ENCODE measurements at places on chromosomes 13 and 19.

DNA sequence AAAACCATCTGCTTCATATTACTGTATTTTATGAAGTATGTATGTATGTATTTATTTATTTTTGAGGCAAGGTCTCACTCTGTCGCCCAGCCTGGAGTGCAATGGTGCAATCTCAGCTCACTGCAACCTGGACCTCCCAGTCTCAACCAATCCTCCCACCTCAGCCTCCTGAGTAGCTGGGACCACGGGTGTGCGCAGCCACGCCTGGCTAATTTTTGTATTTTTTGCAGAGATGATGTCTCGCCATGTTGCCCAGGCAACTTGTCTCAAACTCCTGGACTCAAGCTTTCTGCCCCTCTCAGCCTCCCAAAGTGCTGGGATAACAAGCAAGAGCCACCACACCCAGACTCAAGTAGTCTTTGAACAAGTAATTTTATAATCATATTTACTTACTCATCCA lies 5.5 kb downstream of the KATNAL1 start:
- DNase-seq, result no peak

DNA sequence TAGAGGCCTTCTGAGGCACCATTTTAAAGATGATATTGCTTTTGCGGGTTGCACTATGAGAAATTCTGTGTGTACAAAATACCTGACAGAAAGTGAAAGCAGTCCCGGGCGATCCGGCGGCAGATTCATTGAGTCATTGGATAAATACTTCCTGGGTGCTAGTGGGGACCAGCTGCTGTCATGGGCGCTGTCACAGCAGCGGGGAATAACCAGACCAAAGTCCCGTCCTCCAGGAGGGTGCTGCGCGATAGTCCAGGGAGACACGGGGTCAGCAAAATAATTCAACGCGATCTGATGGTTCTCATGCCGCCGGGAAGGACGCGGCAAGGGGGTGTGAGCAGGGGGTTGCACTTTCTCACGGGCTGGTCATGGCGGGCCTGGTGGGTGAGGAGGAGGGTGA lies 13.5 kb downstream of the ZFR2 start:
- DNase-seq, result peak; percentile 12

- DNase-seq, result no peak
Observed at GRCh38 chr13:92260363-92260762, 861.9 kb downstream of the GPC5 start.

GRCh38 chr19:35521124-35521743 lies 6.9 kb downstream of the SBSN start:
- DNase-seq, result no peak

DNA sequence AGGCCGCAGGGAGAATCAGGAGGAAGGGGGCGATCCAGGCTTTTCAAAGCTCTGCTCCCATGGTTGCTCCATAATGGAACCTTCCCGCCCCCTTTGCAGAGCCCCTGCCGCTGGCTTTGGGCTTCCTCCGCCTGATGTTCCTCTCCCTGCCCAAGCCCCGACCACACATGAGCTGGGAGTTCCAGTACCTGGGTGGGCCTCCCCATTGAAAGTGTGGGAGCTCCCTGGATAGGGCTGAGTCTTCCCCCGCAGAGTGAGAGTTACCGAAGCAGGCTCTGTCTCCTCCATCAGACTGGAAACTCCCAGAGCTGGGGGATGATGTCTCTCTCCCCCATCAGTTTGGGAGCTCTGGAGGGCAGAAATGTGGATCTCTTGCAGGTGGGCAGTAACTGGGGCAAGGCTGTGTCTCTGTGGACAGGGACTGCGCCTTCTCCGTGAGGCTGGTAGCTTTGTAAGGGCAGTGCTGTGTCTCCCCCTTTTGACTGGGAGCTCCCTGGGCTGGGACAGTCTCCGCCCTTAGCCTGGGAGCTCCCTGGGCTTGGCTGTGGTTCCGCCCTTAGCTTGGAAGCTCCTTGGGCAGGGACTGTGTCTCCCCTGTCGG lies 722 bp downstream of the DCAF15 start:
- DNase-seq, result peak; percentile 53

- peak; percentile 36 for DNase-seq
Observed at GRCh38 chr13:106762708-106763107, 194.8 kb upstream of the ARGLU1 start.

DNA sequence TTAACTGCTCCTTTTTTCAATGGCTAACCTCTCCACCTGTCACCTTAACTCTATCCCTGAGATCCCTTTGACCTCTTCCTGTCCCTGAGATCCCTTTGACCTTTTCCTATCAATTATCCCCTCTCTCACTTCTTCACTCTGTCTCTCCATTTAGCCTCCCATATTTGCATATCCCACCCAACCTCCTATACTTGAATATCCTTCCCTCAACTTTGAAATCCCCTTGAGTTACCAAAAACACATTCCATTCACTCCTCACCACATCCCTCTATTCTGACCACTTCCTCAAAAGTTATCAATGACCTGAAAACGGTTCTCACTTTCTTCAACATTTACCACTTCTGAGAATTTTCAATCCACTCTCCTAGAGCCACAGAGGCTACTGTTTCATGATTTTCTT lies 3.0 kb downstream of the MYCBP2 start:
- DNase-seq, result no peak

DNA sequence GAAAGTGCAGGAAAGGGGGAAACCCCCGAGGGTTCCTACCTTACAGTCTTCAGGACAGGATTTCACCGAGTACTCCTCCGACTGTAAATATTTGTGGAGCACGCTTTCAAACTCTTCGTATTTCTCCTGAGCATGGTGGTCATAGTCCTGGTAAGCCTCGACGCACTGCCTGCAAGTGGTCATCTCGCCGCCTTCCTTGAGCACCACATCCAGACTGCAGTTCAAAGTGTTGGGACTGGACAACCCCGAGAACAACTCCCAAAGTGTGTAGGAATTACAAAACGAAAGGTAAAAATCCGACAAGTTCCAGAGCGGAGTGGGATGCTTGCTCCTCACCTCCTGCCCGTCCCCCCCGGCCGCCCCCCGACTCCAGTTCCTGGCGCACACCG lies 349.7 kb downstream of the LIG4 start:
- DNase-seq, result peak; percentile 22

DNA sequence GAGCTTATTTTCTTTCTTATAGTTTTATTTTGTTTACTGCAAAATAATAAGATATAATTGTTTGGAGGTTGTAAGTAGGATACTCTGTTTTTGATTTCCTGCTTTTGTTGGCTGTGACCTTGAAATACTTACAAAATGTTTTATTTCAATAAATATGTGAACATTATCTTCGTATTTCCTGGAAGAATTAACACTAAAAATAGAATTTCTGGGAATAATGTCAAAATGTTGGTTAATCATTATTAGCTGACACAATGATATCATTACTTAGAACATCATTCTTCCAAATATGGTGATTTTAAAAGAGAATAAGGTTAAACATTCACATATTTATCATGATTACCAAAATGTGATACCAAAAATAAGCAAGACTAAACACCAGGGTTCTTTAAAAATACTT lies 1148.6 kb upstream of the PRR20A start:
- peak; percentile 7 for DNase-seq

DNA sequence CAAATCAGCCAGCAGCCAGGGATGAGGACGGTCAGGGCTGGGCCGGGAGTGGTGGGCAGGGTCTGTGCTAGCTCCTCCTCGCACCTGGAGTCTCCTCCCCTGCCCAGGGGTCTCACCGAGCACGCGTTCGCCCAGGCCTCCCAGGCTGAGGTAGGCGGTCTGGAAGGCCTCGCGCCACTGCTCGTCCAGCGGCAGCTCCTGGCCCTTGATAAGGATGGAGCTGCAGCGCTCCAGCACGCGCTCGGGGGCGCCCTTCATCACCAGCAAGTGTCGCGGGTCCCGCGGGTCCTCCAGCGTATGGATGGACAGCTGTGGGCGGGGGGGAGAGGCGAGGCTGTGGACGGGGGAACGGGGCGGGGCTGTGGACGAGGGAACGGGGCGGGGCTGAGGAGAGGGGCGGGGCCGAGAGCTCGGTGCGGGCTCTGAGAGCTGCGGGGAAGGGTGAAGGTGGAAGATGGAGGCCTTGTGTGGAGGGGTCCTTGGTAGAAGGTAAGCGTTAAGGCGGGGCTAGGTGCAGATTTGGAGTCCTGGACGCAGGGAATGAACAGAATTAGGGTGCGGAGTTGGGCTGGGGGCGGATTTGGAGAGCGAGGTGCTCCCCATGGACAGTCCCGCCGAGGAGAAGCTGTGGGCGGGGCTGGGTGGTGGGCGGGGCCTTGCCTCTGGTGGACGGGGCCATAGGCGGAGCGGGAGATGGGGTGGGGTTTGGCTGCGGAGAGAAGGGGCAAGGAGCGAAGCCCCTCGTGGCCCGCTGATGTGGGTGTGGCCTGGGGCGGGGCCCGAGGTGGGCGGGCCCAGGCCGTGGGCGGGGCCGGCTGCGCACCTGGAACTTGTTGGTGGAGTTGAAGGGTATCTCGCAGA lies 5.7 kb downstream of the ATP4A start:
- DNase-seq, result peak; percentile 25

- DNase-seq, result peak; percentile 80
Observed at GRCh38 chr13:51451467-51452360, 1.1 kb downstream of the INTS6 start.

DNA sequence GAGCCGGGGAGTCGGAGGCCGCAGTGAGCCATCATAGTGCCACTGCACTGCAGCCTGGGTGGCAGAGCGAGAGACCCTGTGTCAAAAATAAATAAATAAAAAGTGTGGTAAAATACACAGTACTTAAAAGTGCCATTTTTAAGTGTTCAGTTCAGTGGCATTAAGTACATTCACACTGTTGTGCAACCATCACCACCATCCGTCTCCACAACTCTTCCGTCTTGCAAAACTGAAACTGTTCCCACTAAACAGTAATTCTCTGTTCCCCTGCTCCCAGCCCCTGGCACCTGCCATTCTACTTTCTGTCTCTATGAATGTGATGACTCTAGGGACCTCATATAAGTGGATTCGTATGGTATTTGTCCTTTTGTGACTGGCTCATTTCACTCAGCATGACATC lies 13.3 kb downstream of the SLC25A42 start:
- no peak for DNase-seq

DNA sequence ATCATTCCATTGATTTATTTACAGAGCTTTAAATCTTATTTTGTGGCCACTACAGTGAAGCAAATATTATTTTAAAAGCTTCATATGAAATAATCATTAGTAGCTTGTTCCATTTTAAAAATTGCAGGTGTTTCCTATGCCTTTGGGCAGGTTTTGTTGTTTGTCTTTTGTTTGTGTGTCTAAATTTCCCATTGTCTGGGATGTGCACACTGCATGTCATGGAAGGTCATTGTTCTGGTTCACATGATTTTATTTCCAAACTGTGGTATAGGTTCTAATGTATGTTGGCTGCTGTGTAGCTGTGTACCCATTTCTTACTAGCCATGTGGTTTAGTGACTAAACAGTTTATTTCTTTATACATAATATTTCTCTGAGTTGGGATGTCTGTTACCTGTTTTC lies 65.6 kb downstream of the COL4A2 start:
- no peak for DNase-seq

DNA sequence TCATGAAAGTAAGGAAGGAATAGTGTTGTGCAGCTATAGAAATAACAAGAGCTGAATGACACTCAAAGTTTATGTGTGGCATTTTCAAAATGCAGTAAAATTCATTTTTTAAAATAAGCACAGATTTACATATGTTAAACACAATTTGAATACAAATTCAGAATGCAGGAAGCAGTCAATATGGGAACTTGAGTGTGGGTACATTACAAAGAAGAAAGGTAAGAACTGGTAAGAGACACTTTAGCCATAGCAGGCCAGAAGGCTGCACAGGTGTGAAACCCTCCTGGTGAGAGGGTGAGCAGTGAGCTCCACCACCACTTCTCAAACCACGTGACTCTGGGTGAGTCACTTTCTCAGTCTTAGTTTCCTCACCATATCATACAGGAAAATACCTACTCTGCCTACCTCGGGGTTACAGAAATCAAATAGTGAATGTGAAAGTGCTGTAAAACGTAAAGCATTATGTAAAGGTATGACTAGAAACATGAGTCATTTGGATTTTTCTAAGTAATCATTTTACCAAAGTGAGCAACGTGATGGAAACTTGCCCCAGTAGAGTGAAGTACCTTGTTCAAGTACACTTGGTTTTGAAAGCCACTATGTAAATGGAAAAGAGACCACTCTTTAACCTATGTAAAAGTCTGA lies 40.5 kb downstream of the USP12 start:
- peak; percentile 93 for DNase-seq

GRCh38 chr13:34070006-34070405 lies 252.1 kb downstream of the RFC3 start:
- DNase-seq, result peak; percentile 22

GRCh38 chr13:32179708-32180107 lies 135.5 kb downstream of the ZAR1L start:
- DNase-seq, result no peak

- DNase-seq, result no peak
Observed at GRCh38 chr19:3366753-3367627, 607 bp downstream of the NFIC start.

GRCh38 chr13:36807616-36808015 lies 11.4 kb upstream of the RFXAP start:
- peak; percentile 61 for DNase-seq

GRCh38 chr13:32153056-32153455 lies 121.5 kb downstream of the FRY start:
- no peak for DNase-seq

- peak; percentile 52 for DNase-seq
Observed at GRCh38 chr13:97627566-97627965, 193.6 kb downstream of the RAP2A start.

- DNase-seq, result peak; percentile 33
Observed at GRCh38 chr19:1503089-1503924, 9.5 kb downstream of the ADAMTSL5 start.

GRCh38 chr13:114017028-114017630 lies 43.3 kb upstream of the C13orf46 start:
- DNase-seq, result no peak

DNA sequence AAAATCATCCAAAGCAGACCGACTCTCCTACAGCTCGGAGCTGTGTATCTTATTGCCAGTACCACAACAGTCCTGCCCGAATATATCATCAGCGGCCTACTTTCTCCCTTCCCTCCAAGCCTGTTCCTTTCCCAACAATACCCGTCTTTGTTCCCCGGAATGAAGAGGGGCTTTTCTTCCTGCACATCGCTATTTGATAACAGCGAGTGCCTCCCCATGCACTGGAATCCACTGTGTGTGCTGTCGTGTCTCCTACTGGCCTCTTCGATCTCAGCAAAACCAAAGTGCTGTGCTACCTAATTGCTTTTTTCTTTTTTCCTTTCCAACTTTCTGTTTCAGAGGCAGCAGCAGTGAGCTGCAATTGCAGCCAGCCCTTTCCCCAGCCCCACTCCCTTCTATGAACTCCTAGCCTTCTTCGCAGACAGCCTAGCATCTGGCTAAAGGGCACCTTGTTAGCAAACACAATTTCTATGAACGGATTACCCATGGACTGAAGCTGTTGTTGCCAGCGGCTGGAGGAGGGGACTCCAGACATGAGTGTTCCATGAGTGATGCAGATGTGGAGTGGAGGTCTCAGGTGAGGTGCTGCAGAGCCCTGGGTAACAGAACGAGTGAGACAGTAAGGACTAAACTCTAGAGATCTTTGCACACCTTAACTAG lies 43.4 kb downstream of the EFNB2 start:
- no peak for DNase-seq

DNA sequence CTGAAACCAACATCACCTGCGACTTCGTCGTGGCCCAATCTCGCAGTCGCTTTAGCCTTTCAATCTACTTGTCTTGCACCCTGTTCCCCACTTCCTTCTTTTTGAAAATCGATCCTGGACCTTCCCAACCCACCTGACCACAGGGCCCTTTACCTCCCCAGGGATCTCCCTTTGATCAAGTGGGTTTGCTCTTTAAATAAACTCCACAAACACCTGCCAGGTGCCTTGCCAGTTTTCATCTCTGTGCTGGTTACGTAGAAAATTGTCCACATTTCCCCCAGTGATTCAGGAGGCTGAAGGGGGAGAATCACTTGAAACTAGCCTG lies 14.5 kb upstream of the RAB20 start:
- no peak for DNase-seq

All from kidney tubule cell (primary cell).